Esophagus squamous epithelium (tissue), 5 donors: ENCODE measurements at places on chromosomes 5 and 9. TPM values are rescaled to one million over a fixed set of nuclear protein-coding genes. Genes with fewer than 3 reads are reported as not detected.

Gene HMCN2
- total RNA-seq = 0.91 TPM

GRCh38 chr9:129037767-129038098 lies 1.3 kb downstream of the MIGA2 start:
- DNase-seq = no peak

- no peak for DNase-seq
Observed at GRCh38 chr9:89408628-89409101, 89.2 kb downstream of the SEMA4D start.

Gene ENHO
- not detected for total RNA-seq

DNA sequence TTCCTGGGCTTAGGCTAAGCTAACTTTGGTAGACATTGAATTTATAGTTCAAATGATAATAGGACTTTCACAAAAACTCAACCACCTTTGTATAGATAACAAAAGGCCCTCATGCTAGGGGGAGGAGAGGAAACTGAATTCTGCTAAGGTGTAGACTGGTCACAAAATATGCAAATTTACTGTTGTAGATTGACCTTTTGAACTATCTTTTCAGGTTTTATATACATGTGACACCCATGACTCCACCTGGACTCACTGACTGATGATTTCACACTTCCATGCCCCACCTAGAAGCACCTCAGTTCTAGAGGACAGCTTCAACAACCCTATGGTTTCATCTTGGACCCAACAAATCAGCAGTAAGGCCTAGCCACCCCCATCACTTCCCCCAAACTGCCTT lies 165.7 kb downstream of the CEMIP2 start:
- DNase-seq = no peak

Gene PARP8
- 14.4 TPM for total RNA-seq

Gene CAMK2A
- total RNA-seq = not detected
